ENCODE measurements at places on chromosomes 11 and 22. TPM values are rescaled to one million over a fixed set of nuclear protein-coding genes. Genes with fewer than 3 reads are reported as not detected.

CPT1B gene
- total RNA-seq: 7.5 TPM

UPK2 gene
- total RNA-seq: 0.71 TPM

POTEH gene
- total RNA-seq: not detected

NXPE1 gene
- not detected for total RNA-seq

All from A549 treated with RU486 at 1 μM for 4 hours (cell line).